ENCODE measurements at places on chromosomes 13 and 19.
A peak's percentile ranks its signal among the peaks of the same experiment; 100 is the strongest.

DNA sequence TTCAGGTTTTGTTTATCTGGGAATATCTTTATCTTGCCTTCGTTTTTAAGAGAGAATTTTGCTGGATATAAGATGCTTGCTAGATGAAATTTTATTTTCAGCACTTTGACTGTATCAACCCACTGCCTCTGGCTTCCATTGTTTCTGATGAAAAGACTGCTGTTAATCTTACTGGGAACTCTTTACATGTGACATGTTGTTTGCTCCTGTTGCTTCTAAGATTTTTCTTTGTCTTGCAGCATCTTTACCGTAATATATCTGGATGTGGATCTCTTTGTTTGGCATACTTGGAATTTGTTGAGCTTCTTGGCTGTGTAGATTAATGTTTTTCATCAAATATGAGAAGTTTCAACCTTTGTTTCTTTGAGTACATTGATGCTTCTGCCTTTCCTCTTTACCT lies 18.0 kb upstream of the CEBPG start:
- no peak for DNase-seq

DNA sequence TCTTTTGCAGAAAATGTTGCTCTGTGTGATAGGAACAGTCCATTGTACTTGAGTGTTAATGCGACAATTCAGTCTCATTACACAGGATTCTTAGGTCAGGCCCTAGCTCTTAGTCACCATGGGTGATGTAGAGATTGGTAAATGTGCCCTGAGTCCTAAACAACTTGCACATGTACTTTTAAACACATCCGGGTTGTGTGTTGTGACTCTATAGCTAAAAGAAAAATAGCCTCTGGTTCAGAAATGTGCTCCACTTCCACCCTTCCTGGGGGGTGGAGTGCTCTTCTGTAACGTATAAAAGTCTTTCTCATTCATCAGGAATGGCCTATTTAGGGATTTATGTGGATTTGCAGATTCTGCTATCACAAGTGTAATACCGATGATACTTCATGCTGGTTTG lies 5.2 kb downstream of the SPATA13 start:
- no peak for DNase-seq

DNA sequence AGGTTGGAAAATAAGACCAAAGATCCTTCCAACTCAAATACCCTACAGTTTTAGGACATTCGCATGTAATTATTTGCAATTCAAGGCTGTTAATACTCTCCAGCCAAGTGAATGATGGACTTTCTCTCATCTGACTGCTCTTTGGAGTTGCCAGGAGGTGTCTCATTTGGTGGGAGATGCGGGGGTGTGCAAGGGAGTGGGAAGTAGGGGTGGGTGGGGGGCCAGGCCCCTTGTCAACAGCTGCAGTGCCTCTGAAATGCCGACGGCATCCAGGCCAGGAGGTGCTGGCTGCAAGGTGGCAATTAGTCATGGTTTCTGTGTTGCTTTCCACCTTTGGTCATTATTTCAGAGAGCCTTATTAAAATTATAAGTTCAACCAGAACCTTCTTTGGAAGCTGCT lies 121.5 kb downstream of the KL start:
- DNase-seq = no peak

DNA sequence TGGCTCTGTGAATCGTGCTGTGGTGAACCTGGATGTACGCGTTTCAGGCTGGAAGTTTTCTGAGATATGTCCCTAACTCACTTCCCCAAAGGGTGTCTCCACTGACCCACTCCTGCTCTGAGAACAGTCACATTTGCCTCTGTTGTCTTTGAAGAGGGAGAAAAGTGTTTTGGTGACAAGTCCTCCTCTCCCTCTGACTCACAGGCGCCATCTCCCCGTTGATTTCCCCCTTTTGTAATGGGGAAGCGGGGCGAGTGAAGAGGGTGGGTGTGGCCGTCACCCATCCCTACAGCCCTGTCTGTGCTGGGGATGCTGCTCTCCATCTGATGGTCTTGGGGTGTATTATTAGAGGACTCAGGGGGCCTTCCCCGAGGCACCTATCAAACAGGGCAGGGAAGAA lies 9.6 kb downstream of the APC2 start:
- DNase-seq = no peak

DNA sequence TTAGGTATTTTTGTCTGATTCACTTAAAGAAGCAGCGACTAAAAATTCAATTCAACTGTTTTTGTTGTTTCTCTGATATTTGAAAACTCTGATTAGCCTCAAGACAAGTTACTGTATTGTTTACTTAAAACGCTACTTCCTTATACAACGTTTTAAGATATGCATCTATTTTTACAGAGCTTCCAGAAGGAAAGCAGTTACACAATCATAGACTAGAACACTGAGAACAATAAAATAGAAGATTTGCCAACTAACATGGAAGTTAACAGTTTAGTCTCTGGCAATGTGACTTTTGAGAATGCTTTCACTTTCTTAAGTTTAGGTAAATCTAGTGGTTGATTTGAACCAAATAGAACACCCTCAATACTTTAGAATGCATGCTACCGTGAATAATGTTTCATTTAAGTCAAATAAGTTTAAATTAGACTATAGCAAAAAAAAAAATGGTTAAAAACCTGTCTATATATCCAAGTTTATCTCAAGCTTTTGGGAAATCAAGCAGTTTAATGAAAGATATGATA lies 614.8 kb downstream of the DACH1 start:
- no peak for DNase-seq

GRCh38 chr13:33884531-33885220 lies 66.7 kb downstream of the RFC3 start:
- no peak for DNase-seq

GRCh38 chr19:45890877-45891276 lies 4.9 kb upstream of the IRF2BP1 start:
- no peak for DNase-seq

- DNase-seq = no peak
Measured at GRCh38 chr13:41780715-41781706, 179.9 kb downstream of the VWA8 start.

- DNase-seq = no peak
Measured at GRCh38 chr19:3516675-3517207, 10.6 kb downstream of the FZR1 start.

GRCh38 chr13:40292536-40292935 lies 373.9 kb downstream of the FOXO1 start:
- no peak for DNase-seq

- no peak for DNase-seq
Measured at GRCh38 chr13:27352698-27353097, 71.7 kb upstream of the GTF3A start.

DNA sequence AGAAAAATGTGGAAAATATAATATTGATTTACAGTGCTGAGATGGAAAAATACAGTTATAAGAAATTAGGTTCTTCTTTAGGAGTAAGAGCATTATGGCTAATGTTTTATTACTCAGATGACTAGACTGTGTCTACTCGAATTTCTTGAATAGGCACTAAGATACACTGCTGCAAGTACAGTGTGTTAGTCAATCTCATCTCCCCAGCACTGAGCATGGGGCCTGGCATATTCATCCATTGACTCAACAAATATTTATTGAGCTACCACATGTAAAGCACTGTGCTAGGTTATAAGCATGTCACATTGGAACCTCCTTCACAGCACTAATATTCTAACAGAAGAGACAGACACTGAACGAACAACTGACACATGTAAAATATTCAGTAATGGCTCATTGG lies 242.5 kb upstream of the GPC6 start:
- no peak for DNase-seq

DNA sequence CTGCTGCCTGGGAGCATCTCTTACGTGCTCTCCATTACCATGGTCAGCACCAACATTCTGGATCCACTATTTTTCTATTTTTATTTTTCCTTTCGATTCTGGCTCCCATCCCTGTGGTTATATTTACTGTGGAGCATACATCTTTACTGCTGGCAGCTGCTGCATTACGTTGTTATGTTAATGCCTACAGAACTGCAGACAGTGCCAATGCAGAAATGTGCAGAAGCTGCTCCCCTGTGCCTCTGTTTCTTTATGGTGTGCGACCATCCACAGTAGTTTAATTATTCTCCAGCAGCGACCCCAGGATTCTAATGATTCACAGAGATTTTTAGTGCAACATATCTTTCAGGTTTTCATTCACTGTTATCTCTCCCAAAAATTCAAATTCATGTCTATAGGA lies 911.7 kb upstream of the SLITRK6 start:
- DNase-seq = no peak

DNA sequence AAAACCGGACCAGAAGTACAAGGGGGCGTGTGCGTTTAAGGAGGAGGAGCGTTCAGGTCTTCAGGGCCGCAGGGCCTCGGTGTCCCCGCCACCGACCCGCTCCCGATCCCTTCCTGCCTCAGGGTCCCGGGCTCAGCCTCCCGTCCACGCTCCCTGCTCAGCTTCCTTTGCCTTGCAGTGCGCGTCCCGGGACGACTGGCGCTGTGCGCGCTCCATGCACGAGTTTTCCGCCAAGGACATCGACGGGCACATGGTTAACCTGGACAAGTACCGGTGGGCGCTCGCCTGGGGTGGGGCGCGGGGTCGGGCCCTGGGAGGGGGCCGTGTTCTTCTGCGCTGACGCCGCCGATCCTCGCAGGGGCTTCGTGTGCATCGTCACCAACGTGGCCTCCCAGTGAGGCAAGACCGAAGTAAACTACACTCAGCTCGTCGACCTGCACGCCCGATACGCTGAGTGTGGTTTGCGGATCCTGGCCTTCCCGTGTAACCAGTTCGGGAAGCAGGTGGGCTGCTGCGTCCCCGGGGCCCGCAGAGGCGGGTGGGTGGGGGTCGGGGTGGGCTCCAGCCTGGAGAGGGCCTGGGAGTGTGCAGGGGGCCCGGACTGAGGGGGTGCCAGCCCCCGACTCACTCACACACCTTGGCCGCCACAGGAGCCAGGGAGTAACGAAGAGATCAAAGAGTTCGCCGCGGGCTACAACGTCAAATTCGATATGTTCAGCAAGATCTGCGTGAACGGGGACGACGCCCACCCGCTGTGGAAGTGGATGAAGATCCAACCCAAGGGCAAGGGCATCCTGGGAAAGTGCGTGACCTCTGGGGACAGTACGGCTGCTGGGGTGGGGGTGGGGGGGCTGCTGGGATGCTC lies 1.4 kb downstream of the GPX4 start:
- no peak for DNase-seq

GRCh38 chr13:19962894-19963293 lies 4.4 kb downstream of the ZMYM2 start:
- no peak for DNase-seq

GRCh38 chr13:40466272-40466671 lies 200.2 kb downstream of the FOXO1 start:
- DNase-seq = no peak

DNA sequence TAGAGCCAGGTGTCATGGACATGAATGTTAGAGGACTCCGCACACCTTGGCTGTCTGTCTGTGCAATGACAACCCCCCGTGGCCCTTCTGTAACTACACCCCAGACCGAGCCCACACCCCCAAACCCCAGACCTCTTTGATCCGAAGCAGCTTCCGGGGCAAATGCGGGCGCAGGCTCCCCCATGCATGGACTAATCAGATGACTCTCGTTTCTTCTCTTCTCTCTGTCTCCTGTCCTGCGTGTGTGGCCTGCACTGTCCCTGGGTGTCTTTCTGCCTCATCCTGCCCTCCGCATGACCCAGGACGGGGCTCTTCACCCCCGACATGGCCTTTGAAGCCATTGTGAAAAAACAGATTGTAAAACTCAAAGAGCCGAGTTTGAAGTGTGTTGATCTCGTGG lies 38.9 kb downstream of the TMED1 start:
- no peak for DNase-seq

GRCh38 chr19:18948075-18948975 lies 7.3 kb upstream of the HOMER3 start:
- peak; percentile 86 for DNase-seq

DNA sequence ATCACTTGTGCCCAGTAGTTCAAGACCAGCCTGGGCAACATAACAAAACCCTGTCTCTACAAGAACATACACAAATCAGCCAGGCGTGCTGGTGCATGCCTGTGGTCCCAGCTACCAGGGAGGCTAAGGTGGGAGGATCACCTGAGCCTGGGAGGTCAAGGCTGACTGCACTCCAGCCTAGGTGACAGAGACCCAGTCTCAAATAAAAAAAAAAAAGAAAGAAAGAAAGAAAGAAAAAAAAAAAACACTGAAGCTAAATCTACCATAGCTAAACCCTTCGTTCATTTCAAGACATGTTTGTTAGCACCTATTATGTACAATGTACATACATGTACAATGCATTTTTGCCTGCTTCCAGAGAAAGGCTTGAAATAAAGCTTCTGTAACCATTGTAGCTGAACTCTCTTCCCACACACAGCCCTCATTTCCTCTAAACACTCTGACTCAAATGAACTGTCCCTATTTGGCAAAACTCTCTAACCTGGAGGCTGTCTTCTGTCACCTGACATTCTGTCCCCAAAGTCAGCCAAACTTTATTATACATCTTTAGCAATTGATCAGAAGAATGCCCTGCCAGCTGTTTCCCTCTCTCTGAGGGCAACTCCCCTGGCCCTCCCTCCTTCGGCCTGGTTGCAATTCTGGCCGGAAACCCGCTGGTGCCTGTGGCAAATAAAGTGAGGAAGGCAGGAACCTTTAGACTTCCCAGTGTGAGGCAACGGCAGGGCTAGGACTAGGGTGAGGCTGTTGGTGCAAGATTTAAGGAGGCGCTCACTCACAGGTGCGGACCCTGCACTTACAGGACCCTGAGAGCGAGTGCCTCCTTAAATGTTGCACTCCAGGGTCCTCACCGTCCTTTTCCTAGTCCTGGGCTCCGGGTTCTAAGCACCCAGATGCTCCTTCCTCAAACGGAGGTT lies 1.8 kb downstream of the ETHE1 start:
- peak; percentile 90 for DNase-seq

- no peak for DNase-seq
Measured at GRCh38 chr19:17615889-17616685, 60.6 kb downstream of the COLGALT1 start.

- no peak for DNase-seq
Measured at GRCh38 chr13:35887115-35887666, 244.0 kb downstream of the DCLK1 start.
